ENCODE measurements at places on chromosomes 7 and 10.
A peak's percentile ranks its signal among the peaks of the same experiment; 100 is the strongest.

DNA sequence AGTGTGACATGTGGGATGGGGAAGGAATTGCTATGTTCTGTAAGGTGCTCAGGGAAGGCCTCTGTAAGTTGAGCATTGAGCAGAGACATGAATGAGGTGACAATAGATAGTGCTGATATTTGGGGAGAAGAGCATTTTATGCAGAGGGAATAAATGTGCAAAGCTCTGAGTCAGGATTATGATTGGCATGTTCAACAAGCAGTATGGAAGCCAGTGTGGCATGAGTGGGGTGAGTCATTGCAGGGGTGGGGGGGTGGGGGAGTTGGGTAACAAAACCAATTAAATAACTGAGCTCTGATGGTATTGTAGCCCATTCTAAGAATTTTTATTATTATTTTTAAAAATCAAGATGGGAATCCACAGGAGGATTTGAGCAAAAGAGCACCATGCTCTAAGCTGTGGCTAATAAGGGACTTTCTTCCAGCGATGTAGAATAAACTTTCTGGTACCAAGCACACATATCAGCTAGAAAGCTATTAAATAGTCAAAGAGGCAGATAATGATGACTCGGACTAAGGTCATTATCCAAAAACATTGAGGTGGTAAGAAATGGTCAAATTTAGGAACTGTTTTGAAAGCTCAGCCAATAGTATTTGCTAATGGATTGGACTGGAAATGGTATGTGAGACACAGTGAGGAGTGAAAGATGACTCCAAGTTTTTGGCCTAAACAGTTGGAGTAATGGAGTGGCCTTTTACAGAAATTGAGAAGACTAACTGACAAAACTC, 96.4 kb downstream of the PRKG1 start:
- DNase-seq: no peak

DNA sequence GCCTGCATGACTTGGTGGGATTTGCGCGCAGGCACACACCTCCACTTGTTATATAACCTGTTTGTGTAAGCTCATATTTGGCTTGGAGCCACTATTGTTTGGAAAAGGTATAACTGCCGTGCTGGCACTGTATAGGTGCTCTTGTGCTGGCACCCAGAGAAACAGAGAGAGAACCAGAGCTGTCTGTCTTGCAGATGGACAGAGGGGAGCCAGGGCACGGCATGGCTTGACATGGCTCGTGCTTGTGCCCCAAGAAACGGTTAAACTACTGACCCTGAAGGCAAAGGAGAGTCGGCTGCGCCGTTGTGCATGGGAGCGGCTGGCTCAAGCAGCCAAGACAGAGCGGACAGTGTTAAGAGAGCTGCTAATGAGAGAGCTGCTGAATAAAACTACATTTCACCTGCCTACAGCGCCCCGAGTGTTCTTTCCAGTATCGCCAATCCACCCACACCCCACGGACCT, 23.2 kb downstream of the RAPGEF5 start:
- no peak for DNase-seq

DNA sequence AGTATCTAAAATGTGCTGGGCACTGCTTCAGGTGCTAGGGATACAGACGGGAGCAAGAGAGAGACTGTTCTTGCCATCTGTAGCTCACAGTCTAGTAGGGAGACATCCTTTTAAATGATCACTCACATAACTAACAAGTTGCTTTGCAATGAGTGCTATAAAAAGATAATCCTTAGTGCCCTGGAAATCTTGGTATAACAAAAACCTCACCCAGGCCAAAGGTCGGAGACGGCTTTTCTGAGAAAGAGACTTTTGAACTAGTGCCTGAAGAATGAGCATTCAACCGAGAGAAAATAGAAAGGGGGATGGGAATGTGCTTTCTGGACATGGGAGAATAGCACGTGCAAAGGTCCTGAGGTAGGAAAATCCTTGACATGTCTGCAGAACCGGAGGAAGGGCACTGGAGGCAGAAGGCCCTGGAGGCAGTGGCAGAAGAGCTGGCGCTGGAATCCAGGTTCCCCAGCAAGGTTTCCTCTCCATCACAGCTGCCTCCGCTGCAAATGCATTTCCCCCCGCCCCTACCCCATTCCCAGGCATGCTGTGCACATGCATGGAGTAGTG, 89.4 kb downstream of the COL13A1 start:
- DNase-seq: no peak

DNA sequence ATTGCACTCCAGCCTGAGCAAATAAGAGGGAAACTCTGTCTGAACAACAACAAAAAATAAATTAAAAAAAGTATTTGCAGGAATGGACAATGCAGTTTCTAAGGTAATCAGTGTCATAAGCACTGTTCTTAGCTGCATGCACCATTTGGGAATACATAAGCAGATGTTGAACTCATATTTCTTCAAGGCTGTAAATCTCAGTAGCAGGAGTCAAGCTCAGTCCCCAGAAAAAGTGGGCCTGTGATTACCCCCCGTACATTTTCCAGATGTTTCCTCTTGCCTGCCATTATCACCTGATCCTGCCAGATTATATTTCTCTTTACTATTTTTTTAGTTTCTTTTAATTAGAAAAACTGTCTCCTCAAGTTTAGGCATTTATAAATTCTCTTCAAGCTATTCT, 667.6 kb upstream of the ANKRD30A start:
- no peak for DNase-seq

- no peak for DNase-seq
Measured at GRCh38 chr10:96691761-96692160, 28.6 kb downstream of the PIK3AP1 start.

DNA sequence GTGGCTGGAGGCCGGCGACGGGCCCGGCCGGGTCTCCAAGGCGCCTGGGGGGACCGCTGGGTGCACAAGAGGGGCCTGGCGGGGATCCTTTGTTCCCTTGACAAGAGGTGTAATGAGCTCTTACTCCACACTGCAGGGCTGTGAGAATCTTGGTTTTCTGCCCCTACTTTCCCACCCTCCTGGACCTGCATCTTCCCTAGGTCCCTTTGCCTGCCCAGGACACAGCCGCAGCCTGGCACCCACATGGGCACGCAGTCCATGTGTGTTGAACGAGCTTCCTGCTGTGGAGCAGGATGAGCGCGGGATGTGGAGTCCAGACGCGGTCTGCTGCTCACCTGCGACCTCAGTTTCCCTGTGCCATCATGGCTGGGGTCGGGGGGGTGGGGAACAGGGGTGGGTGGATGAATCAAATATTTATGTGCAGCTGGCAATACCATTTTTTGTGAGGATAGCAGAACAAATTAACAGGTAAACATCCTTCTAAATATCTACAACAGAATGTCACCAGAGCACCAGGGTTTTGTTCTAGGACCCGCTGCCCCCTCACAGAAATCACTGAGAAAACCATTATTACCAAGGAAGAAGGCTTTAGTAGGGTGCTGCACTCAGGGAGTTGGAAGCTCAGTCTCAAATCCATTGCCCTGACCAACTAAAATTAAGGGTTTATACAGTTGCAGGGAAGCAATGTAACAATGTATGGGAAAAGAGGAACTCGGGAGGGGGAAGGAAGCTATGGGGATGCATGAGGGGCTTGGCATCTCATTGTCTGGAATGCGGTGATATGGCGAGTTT, 474 bp upstream of the NSMCE4A start:
- DNase-seq: no peak

DNA sequence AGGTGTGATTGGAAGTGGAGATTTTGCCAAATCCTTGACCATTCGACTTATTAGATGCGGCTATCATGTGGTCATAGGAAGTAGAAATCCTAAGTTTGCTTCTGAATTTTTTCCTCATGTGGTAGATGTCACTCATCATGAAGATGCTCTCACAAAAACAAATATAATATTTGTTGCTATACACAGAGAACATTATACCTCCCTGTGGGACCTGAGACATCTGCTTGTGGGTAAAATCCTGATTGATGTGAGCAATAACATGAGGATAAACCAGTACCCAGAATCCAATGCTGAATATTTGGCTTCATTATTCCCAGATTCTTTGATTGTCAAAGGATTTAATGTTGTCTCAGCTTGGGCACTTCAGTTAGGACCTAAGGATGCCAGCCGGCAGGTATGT, 13.6 kb downstream of the STEAP2 start:
- no peak for DNase-seq

GRCh38 chr10:43693602-43694001, 44.9 kb upstream of the ZNF32 start:
- DNase-seq: no peak

GRCh38 chr10:62842983-62843382, 26.8 kb upstream of the EGR2 start:
- no peak for DNase-seq

DNA sequence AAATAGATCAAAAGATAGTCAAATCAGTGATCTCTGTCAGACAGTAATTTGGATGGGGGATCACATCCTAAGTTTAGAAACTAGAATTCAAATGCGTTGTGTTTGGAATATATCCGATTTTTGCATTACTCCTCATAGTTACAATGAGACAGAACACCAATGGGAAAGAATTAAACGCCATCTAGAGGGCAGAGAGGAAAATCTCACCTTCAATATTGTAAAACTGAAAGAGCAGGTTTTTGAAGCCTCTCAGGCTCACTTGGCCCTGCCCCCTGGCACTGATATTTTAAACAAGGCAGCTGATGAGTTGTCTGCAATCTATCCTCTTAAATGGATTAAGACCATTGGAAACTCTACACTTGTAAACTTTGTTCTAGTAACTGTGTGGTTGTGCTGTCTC, 17.7 kb downstream of the FRG2B start:
- DNase-seq: no peak

DNA sequence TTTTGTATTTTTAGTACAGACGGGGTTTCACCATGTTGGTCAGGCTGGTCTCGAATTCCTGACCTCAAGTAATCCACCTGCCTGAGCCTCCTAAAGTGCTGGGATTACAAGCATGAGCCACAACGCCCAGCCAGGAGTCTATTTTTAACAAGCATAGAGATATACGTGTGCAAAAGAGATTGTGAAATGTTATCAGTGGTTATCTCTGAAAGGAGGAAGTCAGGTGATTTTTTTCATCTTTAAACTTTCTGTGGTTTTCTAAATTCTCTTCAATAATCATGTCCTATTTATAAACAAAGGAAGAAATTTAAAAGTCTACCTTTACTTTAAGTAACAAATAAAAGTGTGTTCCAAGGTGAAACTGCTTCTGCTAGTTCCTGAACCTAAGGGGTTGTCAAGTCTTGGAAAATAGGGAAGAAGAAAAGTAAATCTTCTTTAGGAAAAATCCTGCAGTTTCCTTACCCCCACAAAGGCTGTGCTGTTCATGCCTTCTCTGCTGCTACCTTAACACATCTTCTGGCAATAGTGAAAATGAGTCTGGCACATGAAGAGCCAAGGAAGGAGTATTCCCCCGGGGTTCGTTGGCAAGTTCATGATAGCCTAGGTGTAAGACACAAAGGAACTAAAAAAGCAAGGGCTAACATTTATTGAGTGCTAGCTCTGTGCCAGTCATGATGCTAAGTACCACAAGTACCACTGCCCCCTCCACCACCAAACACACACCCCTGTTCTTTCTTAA, 51.1 kb downstream of the CYP26A1 start:
- no peak for DNase-seq

GRCh38 chr10:118521415-118522117, 73.9 kb downstream of the PRLHR start:
- no peak for DNase-seq

DNA sequence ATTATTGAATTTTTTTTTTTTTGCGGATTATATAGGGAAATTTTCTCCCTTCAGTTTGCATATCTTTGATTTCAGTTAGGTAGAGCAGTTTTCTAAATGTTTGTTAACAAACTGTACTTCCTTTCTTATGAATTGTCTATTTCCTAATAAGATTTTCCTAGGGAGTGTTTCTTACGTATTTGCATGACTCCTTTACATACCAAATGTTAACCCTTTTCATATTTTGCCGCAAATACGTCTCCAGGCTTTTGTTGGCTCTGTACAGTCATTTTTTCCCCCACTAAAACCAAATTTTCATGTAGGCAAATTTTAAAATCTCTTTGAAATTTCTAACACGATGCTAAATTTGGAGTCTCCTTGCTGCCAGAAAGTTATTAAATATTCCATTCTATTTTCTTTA, 1.9 kb upstream of the FRAT2 start:
- no peak for DNase-seq

GRCh38 chr7:131100357-131101054, 227.2 kb upstream of the MKLN1 start:
- no peak for DNase-seq

GRCh38 chr10:109898666-109899355, 24.5 kb downstream of the XPNPEP1 start:
- DNase-seq: no peak

- DNase-seq: no peak
Measured at GRCh38 chr7:135597926-135598305, 40.2 kb downstream of the NUP205 start.

- no peak for DNase-seq
Measured at GRCh38 chr7:51666266-51666665, 349.7 kb upstream of the COBL start.

- no peak for DNase-seq
Measured at GRCh38 chr10:91196268-91197048, 24.0 kb upstream of the PCGF5 start.

GRCh38 chr7:116148626-116149025, 61.7 kb upstream of the TES start:
- DNase-seq: no peak

- DNase-seq: no peak
Measured at GRCh38 chr7:27992755-27993493, 187.7 kb downstream of the JAZF1 start.

DNA sequence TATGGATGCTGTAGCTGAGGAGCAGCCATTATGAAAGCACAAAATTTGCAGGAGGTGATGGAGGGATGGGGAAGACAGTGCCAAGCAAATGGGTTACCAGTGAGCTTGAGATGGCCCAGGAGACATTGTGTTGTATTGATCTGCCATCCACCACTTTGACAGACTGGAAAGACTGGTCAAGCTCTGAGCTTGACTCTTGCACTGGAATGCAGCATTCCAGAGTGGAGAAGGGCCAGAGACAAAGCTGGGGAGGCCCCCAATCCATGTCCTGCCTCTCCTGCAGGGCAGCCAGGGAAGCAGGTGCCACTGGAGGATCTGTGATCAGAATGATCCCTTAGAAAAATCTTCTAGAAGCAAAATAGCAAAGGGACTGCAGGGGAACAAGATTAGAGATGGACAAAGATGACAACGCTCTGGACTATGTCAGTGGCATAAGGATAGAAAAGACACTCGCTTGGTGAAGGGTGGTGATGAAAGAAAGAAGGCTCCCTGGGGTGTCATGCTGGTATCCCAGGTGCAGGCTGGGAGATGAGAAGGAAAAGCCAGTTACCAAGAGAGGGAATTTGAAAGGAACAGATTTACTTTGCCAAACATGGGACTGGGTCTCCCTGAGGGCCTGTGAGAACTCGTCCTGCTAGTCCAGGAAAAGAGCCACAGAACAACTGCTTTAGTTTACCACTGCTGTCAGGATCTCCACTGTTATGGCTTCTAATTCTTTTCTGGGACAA, 5.0 kb downstream of the GSDME start:
- no peak for DNase-seq

- no peak for DNase-seq
Measured at GRCh38 chr10:14477408-14477710, 146.6 kb upstream of the FRMD4A start.

GRCh38 chr7:149633976-149634945, 136.7 kb upstream of the ZNF746 start:
- no peak for DNase-seq

GRCh38 chr10:101095550-101096213, 33.9 kb downstream of the KAZALD1 start:
- peak; percentile 48 for DNase-seq
